M059J (cell line): ENCODE measurements at places on chromosomes 12 and 14.

GRCh38 chr14:45125754-45126153, 8.5 kb downstream of the FKBP3 start:
- DNase-seq, result no peak

GRCh38 chr12:5033883-5034282, 9.8 kb upstream of the KCNA5 start:
- DNase-seq, result no peak

- no peak for DNase-seq
These were observed 58.2 kb downstream of the KIF26A start for GRCh38 chr14:104196461-104197140.

DNA sequence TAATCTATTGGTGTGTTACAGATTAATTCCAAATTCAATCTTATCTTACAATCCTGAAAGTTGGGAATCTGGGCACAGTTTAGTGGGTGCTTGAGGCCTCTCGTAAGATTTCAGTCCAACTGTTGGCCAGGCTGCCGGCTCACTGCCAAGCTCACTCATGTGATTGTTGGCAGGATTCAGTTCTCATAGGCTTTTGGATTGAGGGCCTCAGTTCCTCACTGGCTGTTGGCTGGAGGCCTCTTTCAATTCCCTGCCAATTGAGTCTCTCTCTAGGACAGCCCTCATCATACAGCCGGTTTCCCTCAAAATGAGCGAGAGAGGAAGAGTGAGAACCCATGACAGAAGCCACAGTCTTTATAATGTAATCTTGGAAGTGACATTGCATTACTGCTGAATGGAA, 123.5 kb upstream of the FBXO33 start:
- no peak for DNase-seq

GRCh38 chr12:52686756-52687487, 6.7 kb upstream of the KRT1 start:
- no peak for DNase-seq

DNA sequence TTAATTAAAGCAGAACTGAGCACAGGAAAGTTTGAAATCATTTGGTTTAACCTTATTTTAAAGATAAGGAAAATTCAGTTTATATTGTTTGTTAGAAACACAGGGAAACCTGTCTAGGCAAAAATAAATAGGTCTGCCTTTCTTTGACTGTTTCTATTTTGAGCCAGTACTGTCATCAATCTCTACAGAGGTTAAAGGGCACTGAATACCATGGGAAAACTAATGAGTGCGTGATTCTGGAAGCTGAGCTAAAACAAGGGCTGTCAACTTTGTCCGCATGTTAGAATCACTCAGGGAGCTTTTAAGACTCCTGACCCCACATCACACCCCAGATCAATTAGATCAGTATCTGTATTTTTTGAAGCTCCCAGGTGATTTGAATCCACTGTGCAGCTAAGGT, 38.8 kb downstream of the NOPCHAP1 start:
- DNase-seq, result no peak

DNA sequence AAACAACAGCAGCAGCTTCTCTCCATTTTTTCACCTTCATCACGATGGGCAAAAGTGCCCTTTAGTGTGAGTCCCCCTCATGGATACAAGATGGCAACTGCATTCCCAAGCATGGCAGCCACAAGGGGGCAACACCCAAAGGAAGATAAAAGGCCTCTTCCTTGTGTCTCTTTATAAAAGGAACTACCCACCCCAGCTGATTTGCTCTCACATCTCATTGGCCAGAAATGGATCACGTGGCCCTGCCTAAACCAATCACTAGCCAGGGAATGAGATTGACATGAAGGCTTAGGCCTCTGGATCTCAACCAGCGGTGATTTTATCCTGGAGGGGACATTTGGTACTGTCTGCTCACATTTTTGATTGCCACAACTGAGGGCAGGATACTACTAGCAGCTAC, 21.9 kb upstream of the IFT81 start:
- DNase-seq, result peak; percentile 86

DNA sequence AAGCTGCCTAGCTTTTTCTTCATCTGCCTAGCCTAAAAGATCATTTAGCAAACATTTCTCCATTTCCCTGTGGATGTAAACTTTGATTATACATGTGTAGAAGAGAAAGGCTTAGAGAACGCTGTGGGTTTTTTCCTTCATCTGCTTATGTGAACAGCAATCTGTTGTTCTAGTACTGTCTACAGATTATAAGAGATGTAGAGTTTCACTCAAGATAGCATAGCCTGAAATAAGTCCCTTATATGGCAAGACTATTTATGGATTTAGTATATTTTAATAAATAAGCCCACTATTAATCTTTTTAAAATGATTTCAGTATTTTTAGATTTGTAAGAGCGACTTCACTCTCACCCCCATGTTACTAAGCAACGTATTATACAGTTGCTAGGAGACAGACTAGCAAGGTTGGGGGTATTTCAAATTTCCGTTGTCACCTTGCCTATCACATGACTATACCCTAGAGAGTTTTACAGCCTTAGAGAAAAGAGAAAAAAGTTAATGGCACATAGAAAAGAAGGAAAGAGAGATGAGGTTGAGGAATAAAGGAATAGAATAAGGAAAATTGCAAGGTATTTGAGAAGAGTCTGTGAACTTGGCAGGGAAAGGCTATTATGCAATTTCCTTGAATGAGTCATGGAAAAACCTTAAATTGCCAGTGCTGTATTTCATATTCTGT, 12.2 kb upstream of the TUBA1A start:
- DNase-seq, result peak; percentile 84

GRCh38 chr12:58504143-58504938, 416.0 kb downstream of the LRIG3 start:
- DNase-seq, result peak; percentile 78

GRCh38 chr12:6672143-6672542, 9.2 kb upstream of the ING4 start:
- no peak for DNase-seq

GRCh38 chr12:49223590-49224369, 34.9 kb upstream of the TUBA1A start:
- DNase-seq, result no peak

DNA sequence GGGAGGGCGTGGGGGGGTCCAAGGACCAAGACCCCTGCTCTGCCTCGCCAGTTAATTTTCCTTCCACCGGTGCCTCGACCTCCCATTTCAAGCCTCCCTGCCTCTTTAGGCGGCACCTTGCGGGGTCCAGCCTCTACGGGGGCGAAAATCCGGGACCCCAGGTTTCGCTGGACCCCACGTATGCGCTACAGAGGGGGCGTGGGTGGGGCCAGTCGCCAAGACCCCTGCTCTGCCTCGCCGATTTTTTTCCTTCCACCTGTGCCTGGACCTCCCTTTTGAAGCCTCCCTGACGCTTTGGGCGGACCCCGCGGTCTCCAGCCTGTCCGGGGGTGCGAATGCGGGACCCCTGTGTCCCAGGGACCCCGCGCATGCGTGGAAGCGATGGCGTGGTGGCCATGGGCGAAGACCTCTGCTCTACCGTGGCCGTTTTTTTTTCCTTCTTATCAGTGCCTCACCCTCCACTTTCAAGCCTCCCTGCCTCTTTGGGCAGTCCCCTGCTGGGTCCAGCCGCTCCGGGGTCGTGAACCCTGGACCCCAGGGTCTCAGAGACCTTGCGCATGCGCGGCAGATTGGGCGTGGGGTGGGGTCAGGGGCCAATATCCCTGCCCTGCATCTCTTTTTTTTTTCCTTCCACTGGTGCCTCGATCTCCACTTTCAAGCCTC, 324.2 kb downstream of the ALG10 start:
- DNase-seq, result no peak

DNA sequence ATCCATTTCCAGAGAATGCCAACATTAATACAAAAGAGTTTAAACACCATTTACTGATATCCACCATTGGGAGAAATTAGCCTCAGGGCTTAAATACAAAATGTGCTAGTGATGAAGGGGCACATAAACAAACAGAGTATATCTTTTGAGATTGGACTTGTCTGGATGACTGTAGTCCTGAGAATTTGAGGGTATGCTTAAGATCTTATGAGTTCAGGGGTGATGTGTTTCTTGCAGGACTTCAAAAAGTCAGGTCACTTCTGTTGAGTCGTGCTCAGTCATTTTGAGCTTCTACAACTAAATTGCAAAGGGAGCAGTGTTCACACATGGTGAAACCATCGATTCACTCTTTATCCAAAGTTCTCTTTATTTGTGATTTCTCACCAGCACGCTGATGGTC, 425.7 kb downstream of the ATP23 start:
- DNase-seq, result peak; percentile 70

DNA sequence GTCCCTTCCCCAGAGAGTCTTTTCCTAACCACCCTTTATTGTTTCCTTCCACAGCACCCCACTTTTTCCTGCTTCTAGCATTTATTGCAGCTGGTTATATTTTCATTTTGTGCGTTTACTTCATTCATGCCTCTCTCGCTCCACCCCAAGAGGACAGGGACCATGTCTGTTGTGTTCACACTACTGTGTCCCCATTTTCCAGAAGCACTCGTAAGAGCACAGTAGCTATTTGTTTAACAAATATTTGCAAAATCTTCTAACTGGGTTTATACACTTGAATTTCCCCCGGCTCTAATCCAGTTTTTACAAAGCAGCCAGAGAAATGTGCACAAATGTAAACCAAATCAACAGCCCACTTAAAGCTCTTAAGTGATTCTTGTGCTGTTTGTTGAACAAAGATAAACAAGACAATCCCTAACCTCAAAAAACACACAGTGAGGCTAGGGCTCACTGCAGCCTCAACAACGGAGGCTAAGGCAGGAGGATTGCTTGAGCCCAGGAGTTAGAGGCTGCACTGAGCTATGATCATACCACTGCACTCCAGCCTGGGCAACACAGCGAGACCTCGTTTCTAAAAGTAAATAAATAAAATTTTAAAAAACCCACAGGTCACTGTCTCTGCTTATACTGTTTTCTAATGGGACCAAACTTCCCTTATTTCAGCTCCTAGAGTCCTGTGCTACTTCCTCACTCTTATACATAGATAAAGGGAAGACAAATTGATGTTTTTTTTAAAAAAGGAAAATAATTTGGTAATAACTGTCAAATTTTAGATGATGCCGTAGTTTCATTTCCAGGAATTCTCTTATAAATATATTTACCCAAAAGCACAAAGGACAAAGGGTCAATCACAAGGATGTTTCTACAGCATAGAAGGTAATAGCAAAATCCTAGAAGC, 6.6 kb upstream of the ABCD4 start:
- DNase-seq, result no peak

GRCh38 chr14:26870722-26871617, 273.1 kb upstream of the NOVA1 start:
- DNase-seq, result no peak

GRCh38 chr14:73977896-73978295, 27.8 kb downstream of the COQ6 start:
- DNase-seq, result peak; percentile 17

DNA sequence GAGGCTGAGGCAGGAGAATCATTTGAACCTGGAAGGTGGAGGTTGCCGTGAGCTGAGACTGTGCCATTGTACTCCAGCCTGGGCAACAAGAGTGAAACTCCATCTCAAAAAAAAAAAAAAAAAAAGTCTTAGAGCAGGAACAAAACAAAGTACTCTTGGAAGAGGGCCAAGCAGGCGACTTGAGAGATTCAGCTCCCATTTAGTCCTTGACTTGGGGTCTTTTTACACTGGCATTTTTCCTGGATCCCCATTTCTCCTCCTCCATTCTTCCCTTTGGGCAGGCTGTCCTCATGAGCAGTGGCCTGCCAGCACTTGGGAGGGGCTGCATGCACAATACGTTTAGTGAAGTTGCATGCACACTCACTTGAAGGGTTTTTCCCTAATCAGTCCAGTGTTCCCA, 72.9 kb downstream of the C14orf132 start:
- no peak for DNase-seq
